ENCODE measurements at places on chromosomes 6 and 20. TPM values are rescaled to one million over a fixed set of nuclear protein-coding genes. Genes with fewer than 3 reads are reported as not detected.

DNA sequence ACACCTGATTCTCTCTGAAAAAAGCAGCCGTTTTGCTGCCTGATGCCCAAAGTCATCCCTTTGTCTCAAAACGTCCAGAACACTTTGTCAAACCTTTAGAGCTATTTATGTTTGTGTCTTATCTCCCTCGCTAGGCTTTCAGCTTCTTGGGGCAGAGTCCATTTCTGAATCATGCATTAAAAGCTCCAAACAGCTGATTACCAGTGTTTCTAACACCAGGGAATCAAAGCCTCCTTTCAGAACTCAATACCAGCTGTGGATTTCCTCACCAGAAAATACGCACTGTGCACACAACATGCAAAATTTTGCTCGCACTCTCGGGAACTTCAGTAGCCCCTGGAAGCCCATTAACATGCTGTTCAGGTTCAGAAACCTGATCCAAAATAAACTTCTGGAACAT is 333.3 kb downstream of the HACE1 start:
- no peak for ATAC-seq

DNA sequence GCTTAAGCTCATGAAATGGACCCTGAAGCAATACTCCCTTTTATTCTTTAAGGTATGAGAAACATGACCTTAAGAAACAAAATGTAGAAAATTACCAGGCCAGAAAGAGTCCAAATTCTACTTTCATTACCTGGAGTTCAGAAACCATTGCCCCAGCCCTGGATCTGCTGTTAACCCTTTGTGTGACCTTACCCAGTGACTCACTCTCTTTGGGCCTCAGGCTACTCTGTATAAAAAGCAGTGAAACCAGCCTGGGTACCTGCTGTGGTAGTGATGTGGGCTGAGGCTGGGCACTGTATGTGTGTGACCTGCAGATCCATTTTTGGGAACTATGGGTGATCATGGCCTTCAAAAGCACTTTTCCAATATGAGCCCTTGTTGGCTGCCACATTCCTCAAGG is 47.2 kb downstream of the SLC9A8 start:
- ATAC-seq: peak; percentile 98

Gene OR2J3
- not detected for total RNA-seq

Gene MATN4
- 0.16 TPM for total RNA-seq

Gene MARCKS
- total RNA-seq: 86.2 TPM

DNA sequence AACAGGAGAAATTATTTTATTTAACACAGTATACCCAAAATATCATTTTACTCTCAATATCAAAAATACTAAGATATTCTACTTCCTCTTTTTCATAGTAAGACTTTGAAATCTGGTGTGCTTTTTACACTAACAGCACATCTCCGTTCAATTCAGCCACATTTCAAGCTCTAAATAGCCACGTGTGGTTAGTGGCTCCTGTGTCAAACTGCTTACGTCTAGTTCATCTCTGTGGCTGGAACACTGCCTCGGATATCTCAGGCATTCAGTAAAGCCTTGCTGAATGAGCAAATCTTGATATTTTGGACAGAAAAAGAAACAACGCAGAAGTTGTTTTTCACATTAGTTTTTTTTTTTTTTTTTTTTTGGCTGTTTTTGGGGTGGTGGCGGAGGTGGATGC is 136.1 kb downstream of the EYA4 start:
- no peak for ATAC-seq

DNA sequence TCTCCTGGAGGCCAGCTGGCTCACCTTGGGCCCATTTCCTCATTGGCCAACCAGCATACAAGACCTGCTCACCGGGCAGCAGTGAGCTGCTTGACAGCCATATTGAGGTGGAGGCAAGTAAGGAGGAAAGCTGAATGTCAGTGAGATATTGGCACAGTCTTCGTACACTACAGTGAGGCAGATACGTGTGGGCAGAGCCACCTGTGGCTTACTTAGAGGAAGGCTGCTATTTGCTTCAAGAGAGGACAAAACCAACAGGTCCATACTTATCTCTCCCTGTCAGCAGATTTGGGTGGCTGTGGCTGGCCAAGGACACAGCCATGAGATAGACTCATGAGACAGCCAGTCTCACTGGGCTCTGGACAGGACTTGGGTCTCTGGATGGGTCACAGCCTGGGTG is 15.1 kb upstream of the MCM3 start:
- ATAC-seq: no peak

DNA sequence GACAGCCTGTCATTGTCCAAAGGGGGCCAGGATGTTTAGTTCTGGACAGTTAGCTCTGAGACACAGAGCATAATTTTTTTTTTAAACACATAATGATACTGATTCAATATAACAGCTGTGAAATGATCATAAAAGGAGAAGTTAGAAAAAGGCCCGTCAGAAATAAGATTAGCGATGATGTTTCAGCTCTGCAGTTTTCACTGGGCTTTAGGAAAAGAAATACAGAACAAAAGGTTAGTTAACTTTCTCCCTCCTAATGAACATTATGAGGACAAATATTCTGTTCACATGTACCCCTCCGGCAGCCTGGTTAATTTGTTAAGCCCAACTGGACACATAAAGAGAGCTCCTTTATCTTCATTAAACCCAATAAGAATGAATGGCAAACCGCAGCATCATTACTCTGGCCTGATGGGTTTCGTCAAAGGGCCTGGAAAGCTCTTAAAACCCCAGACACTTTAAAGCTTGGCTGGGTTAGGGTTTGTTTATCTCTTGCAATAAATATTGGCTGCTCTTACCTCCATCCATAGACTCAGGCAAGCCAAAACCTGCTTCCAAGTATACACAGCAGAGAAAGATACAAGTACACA is 394.6 kb downstream of the KIF16B start:
- no peak for ATAC-seq

DNA sequence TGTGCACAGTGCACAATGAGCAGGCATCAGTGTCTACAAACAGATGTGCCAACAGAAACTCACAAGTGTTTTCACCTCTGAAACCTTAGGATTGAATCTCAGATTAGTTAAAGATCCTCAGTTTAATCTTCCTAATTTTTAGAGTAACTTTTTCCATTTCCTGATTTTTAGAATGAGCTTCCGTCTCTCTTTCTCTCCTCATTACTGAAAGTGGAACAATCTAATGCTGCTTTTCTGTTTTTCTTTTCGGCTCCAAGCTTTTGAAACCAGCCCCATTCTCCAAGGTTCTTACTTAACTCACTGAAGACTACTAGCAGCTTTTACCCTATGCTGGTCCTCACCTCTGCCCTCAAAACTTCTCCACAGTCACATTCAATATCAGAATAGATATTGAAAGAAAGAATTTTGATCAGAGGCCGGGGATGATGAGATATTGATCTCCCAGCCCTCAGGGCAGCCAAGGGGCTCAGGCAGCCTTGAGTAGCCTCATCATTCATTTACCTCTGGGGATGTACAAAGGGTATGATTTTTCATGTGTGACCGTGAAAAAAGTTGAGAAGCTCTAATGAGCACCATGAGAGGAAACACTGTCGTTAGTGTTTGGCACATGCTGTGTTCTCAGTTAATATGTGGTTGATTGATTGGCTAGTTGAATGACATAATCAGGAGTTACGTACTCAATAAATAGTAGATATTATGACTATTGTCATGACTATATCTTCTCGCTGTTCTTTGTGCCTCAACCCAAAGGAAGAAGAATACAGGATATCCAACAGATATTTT is 11.9 kb upstream of the STK38 start:
- ATAC-seq: no peak

- ATAC-seq: no peak
Observed at GRCh38 chr6:107976155-107976783, 18.3 kb upstream of the SEC63 start.

Gene TMEM151B
- total RNA-seq: not detected

- no peak for ATAC-seq
Observed at GRCh38 chr6:13396241-13396792, 68.0 kb upstream of the TBC1D7 start.

Gene ELOVL4
- total RNA-seq: 6.8 TPM

Gene PTCHD4
- 0.40 TPM for total RNA-seq

Gene PGC
- total RNA-seq: not detected

Gene ME1
- total RNA-seq: 32.4 TPM

Gene GABRR1
- total RNA-seq: 0.24 TPM

- no peak for ATAC-seq
Observed at GRCh38 chr6:40796260-40797221, 209.4 kb upstream of the LRFN2 start.

Gene SCGN
- not detected for total RNA-seq

DNA sequence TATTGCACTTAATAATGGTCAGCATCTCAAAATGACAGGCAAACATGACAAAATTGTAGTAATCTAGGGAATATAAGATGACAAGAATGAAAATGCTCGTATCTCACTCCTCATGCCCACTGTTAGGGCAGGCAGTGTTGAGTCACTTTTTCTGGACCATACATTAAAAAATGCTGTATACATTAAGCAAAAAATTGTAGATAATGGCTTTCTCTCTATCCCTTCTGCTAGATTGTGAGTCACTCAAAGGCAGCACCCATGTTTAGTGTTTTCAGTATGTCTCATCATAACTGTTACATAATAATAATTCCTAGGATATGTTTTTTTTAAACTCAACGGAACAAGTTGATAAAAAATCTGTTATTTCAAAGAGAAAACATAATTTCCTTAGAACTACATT is 199.3 kb downstream of the TENT5A start:
- no peak for ATAC-seq

Measured in esophagus mucosa (tissue), 1 donor.